ENCODE measurements at places on chromosomes 12 and 14. TPM values are rescaled to one million over a fixed set of nuclear protein-coding genes. Genes with fewer than 3 reads are reported as not detected.

- DNase-seq = no peak
Observed at GRCh38 chr14:62914025-62914424, 131.2 kb downstream of the KCNH5 start.

Gene GPR162
- 37.4 TPM for polyA plus RNA-seq

Gene OVCH1
- 0.25 TPM for polyA plus RNA-seq

Gene CACNA1C
- polyA plus RNA-seq = 7.2 TPM

DNA sequence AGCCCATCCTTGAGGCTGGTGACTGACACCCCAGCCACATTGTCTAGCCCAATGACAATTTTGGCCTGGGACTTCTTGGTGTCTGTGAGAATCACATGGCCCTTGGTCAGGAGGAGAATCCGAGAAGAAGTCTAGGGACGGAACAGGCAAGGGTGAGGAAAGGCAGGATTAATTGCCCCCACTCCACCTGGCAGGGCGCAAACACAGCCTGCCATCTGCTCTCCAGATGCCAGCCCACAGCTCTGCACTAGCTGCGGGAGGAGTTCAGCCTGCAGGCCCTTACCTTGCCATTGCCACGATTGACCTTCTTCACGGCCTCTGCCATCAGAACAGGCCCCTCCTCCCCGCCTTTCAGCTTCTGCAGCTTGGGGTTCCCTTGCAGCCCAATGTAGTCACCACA, 13.1 kb upstream of the TAC3 start:
- no peak for DNase-seq

Gene FSCB
- polyA plus RNA-seq = not detected

Gene C12orf56
- polyA plus RNA-seq = 1.2 TPM

GRCh38 chr14:64875350-64875749, 4.4 kb downstream of the SPTB start:
- DNase-seq = no peak

- DNase-seq = no peak
Observed at GRCh38 chr12:4286771-4287317, 13.3 kb downstream of the CCND2 start.

Gene HELB
- 5.6 TPM for polyA plus RNA-seq

Gene NOVA1
- polyA plus RNA-seq = 24.9 TPM

DNA sequence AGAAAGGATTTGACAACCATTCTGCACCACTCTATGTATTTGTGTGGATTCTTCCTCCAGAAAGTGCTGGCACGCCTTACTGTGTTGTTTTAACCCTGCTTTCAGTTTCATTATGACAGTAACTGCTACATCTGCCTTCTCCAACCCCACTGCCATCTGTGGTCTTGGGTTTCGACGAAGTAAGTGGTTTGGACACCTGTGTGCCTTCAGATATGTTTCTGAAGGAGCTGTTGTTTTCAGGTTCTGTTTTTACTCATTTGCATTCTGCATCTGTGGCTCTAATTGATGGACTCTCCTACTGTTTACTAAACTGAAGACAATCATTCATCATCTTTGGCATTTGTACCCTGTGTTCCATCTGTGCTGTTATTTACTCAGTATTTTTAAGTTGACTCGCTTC, 4.1 kb downstream of the TSHR start:
- no peak for DNase-seq

- DNase-seq = no peak
Observed at GRCh38 chr12:82225871-82226270, 132.3 kb downstream of the CCDC59 start.

DNA sequence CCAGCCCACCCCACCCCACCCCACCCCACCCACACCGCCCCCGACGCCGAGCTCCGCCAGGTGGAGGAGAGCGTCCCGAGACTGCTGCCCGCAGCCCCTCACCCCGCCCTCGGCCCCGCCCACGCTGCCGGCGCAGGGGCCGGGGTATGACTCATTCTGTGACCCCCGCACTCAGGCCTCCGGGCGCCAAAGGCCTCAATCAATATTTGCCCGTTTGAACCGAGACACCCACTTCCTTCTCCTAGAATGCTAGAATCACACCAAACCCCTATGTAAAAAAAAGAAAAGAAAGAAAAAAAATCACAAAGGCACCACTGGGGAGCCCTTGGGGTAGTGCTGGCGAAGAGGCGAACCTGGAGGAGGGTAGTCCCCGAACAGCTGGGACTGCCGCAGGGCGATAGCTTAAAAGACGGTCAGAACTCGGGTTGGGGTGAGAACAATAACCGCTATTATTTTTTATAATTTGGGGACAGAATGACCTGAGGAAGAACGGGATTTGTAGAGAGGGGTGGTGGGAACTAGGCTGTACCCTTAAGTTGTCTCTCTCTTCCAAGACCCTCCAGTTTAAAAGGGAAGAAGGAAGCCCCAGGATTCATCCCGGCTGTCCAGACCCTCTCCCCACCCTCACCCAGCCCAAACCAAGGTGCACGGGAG, 894 bp downstream of the KRT8 start:
- DNase-seq = no peak

- DNase-seq = no peak
Observed at GRCh38 chr12:66239295-66239694, 50.3 kb downstream of the IRAK3 start.

Gene FNTB
- 30.0 TPM for polyA plus RNA-seq

All from renal cortex interstitium (tissue), 15 donors.